Neural progenitor cell (in vitro differentiated cells): ENCODE measurements at places on chromosomes 7 and 10. TPM values are rescaled to one million over a fixed set of nuclear protein-coding genes. Genes with fewer than 3 reads are reported as not detected.
A peak's percentile ranks its signal among the peaks of the same experiment; 100 is the strongest.

The CALHM1 gene
- 0.06 TPM in 1 of 2 replicates, not detected in the other for total RNA-seq

The GRM3 gene
- total RNA-seq = 13.6 and 22.2 TPM in 2 replicates

The CAV1 gene
- total RNA-seq = 0.19 and 1.2 TPM in 2 replicates

The AOAH gene
- total RNA-seq = 5.5 and 5.9 TPM in 2 replicates

The ENO4 gene
- total RNA-seq = 0.84 and 10.0 TPM in 2 replicates

The IFIT1B gene
- total RNA-seq = not detected in 2 replicates

The VTI1A gene
- total RNA-seq = 28.8 and 30.4 TPM in 2 replicates

The CLRN3 gene
- total RNA-seq = 0.12 TPM in 1 of 2 replicates, not detected in the other

The ADARB2 gene
- 0.99 TPM in 1 of 2 replicates, not detected in the other for total RNA-seq

The COL1A2 gene
- total RNA-seq = 28.0 and 47.9 TPM in 2 replicates

GRCh38 chr7:111784296-111784695, 222.0 kb upstream of the IMMP2L start:
- DNase-seq = no peak

DNA sequence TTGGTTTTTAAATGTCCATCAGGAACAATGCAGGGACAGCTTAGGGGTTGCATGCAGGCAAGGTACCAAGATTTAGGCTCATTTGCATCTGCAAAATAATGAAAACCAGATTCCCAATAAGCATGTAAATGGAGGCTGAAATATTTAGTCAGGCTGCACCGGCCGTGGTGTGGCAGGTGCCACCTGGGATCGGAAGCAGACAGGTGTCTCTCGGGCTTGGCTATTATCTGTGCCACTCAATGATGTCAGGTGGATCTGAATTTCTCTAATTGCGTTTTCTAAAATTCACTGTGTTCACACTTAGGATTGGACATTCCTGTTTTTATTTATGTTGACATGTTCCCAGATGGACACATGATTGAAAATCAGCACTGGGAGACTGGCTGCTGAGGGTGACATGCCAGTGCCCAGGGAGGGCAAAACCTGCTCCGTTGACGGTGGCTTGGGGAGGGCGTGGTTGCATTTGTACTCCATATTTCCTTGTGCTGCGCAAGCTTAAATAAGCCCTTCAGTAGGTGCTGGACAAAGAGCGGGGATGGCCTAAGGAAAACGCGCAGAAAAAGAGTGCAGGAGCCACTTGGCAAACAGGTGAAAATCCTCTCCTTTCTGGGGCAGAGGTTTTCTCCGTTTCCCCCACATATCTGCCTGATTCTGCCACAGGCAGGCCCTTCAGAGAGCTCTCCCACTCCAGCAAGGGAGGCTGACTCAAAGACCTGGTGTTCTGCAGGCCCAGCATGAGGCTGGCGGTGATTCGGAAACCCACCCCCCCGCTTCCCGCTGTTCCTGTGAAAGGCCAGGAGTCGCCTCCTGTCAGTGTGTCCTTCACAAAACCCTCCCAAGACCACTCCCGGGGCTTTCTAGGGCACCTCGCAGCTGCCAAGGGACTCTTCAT, 142.5 kb downstream of the WDR37 start:
- peak; percentile 41 for DNase-seq

- no peak for DNase-seq
These were observed 100.4 kb upstream of the PDLIM1 start for GRCh38 chr10:95391164-95391563.

DNA sequence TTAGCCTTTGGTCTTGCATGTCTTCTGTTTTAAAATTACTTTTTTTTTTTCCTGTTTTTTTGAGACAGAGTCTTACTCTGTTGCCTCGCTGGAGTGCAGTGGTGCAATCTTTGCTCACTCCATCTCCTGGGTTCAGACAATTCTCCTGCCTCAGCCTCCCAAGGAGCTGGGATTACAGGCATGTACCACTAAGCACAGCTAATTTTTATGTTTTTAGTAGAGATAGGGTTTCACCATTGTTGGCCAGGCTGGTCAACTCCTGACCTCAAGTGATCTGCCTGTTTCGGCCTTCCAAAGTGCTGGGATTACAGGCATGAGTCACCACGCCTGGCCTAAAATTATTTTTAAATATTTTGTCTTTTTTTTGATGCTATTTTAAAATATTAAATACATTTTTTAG, 38.5 kb downstream of the MLLT10 start:
- no peak for DNase-seq

DNA sequence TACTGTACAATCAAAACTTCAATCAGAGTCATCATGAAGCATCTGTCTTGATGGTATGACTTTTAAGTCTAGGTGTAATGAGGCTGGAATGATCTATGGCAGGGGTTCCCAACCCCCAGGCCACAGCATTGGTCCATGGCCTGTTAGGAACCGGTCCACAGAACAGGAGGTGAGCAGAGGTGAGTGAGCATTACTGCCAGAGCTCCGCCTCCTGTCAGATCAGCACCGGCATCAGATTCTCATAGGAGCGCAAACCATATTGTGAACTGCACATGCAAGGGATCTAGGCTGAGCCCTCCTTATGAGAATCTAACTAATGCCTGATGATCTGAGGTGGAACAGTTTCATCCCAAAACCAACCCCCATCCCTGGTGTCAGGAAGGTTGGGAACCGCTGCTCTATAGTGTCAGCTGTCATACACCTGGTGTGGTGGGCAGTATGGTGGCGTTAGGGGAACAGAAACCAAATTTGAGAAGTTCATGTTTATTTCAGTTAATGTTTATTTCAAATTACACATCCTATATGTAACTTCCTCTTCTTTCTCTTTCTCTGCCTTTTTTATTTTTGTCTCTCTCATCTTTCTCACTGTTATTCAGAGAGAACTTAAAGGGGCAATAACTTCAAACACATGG, 432.6 kb downstream of the TNS3 start:
- no peak for DNase-seq

DNA sequence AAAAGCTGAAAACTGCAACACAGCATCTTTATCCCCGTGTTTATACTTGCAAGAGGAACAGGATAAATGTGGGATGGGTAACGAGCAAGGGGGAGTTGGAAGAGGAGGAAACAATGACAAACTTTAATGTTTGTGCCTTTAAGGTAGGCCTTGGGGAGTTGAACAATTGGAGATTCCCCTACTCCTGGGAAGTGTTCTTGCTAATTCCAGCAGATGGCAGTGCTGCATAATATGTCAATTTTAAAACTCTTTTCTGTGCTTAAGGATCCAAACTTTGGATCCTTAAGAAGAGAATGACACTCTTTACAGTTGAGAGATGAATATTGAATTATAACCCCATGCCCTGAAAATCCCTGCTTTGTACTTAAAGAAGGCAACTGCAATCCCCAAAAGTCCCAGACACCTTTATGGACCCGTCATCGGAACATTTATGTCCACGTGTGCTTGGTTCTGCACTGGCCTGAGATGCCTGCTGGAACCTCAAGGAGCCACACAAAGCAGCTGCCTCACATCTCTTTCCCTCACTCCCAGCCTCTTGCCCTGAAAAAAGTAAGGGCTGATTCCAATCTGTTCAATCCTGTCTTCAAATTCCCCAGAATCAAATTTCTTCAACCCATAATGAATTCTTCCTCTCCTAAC, 12.0 kb downstream of the IFIT5 start:
- peak; percentile 60 for DNase-seq

DNA sequence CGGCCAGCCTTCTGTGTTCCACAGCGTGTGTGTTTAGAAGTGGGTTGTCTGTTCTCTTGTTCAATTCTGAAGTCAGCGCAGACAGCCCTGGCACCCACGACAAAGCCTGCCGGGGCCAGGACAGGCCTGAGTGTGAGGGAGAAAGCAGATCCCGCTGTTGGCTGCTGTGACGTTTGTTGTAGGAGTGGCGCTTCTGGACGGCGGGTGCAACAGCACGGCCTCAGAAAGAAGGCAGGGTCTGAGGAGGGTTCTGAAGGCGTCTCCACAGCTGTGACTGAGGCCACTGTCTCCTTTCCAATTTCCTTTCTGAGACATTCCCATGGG, 76.2 kb downstream of the VIPR2 start:
- no peak for DNase-seq

GRCh38 chr7:80410081-80410480, 101.8 kb downstream of the GNAT3 start:
- DNase-seq = peak; percentile 8

GRCh38 chr10:125779403-125780327, 4.0 kb upstream of the MMP21 start:
- DNase-seq = no peak

- DNase-seq = peak; percentile 54
These were observed 11.1 kb downstream of the CALY start for GRCh38 chr10:133325440-133326222.
